ENCODE measurements at places on chromosomes 2 and 18.

GRCh38 chr18:49639643-49640391, 78.0 kb downstream of the LIPG start:
- DNase-seq, result peak; percentile 11

GRCh38 chr18:12630136-12630535, 27.8 kb downstream of the SPIRE1 start:
- DNase-seq, result peak; percentile 53

DNA sequence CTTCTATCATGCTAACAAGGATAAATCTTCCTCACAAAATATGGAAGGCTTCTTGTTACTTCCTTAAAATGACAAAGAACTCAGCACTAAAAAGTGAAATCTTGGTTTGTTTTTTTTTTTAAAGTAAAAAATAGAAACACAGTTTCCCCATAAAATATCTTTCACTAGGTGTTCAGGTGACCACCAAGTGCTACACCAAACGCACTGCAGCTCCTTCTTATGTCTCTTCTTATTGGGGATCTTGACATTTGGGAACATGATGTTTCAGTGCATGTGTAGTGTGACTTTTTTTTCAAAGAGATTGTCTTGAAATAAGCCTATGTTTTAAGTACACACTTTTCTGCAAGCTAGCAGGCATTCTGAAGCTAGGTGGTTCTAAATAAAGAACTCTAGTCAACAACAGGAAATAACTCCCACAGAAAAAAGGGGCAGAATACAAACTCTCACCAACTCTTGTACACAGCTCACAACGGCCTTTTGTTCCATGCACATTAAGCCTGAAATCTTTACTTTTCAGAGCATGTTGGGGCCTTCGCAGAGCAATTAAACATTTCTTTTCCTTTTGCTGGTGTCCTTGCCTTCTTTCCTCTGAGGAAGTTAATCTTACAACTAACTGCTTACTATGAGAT, 13.2 kb upstream of the SERTAD2 start:
- DNase-seq, result no peak

DNA sequence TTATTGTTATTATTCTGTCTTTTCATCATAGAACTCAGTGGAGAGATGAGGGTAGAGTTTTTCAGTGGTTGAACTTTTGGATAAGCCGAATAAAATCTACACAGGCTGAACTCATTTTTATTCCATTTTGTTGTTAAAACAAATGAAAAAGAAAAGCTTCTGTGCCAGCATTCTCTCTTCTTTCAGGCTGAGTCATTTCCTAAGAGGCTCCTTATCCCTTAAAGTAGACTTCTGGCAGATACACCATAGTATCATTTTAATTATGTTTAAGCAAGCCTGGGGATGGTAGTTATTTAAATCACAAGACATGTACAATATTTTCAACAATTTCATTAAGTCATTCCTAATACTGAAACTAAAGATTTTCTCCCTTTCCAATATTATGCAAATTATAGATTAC, 1364.0 kb upstream of the NRXN1 start:
- peak; percentile 46 for DNase-seq

- DNase-seq, result no peak
Measured at GRCh38 chr18:35730691-35731370, 149.3 kb downstream of the GALNT1 start.

GRCh38 chr2:217203086-217203485, 343.2 kb upstream of the TNP1 start:
- DNase-seq, result no peak

Measured in HT1080 (cell line).